ENCODE measurements at places on chromosomes 1 and 21.

GRCh38 chr1:28480308-28480707, 25.5 kb upstream of the RCC1 start:
- DNase-seq, result no peak

- DNase-seq, result no peak
Measured at GRCh38 chr1:62367005-62367557, 47.8 kb upstream of the KANK4 start.

DNA sequence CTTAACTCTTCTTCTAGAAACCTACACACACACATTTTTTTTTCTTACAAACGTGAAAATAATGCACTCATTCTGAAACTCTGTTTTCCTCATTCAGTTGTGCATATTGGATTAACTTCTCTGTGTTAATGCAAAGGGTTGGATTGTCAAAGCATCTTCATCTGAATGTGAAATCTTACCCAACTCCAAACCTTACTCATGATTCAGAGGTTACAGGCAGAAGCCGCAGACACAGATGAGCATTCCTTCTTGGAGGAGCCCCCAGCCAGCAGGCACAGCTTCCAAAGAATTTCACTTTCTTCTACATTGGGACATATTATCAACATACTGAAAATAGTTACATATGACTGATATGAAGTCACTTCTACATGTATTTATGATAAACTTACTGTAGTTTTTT, 15.7 kb downstream of the PATJ start:
- no peak for DNase-seq

DNA sequence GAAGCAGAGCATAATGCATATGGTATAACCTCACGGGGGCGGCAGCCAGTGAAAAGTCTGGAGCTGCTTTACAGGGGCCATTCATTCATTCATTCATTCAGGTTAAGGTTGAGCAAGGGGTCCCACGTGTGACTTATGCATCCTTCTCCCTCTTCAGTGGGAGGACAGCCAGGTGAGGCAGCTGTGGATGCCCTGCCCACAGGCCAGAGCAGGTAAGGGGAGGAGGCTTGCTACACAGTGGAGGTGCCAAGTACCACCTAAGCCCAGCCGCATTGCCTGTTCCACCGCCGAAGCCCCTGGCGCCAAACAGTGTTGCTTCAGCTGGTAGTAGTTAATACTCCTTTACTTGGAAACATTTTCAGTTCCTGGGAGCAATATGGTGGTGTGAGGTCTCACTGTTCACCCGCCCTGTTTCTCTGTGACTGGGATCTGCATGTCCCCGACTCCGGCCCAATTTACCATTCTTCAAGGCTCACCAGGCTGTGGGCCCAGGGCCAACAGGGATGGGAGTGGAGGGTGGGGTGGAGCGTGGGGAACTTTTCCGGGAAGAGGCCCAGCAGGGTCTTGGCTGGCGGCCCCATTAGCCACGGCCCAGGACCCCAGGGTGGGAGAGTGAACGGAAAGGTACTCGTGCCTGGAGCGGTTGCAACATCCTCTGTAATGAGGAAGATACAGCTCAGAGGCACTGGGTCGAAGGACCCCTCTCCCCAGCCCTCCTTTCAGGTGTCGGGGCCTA, 722 bp upstream of the PODN start:
- DNase-seq, result peak; percentile 68

GRCh38 chr1:6794164-6794563, 8.9 kb downstream of the CAMTA1 start:
- no peak for DNase-seq

GRCh38 chr1:107529511-107530149, 388.8 kb downstream of the NTNG1 start:
- no peak for DNase-seq

DNA sequence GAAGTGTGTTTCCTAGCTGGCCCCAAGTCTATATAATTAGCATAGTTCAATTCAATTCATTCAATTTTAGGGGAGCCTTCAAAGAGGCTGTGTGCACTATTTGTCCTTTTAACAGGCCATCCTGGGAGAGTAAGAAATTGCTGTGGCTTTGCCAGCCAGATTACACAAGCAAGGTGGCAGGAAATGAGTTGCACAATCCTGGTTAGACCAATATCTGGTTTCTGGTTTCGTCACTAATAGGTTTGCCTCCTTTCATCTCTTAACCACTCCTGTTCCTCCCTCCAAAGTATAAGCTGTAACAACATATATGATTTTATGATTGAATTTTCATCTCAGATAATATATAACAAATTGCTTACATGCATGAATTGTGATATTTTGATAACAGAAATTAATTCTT, 84.1 kb upstream of the NEGR1 start:
- no peak for DNase-seq

- no peak for DNase-seq
Measured at GRCh38 chr21:38392661-38393060, 105.6 kb downstream of the ERG start.

- no peak for DNase-seq
Measured at GRCh38 chr1:214005708-214006107, 17.9 kb downstream of the PROX1 start.

- no peak for DNase-seq
Measured at GRCh38 chr1:243261390-243261789, 5.5 kb downstream of the SDCCAG8 start.

- no peak for DNase-seq
Measured at GRCh38 chr21:37566790-37567615, 200.4 kb downstream of the DYRK1A start.

DNA sequence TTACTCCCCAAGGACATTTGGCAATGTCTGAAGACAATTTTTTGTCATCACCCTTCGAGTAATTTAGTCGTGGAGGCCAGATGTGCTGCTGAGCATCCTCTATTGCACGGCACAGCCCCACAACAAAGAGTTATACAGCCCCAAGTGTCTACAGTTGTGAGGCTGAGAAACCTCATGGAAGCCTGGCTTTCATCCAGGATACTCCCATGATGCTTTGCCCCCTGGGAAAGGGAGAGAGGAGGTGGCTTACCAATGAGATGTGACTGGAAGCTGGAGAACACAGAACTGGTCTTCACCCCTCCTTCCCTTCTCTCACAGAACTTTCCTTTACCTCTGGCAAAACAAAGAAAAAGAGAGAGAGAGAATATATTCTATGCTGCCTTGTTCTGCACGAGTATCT, 150.9 kb upstream of the VAMP3 start:
- peak; percentile 3 for DNase-seq

DNA sequence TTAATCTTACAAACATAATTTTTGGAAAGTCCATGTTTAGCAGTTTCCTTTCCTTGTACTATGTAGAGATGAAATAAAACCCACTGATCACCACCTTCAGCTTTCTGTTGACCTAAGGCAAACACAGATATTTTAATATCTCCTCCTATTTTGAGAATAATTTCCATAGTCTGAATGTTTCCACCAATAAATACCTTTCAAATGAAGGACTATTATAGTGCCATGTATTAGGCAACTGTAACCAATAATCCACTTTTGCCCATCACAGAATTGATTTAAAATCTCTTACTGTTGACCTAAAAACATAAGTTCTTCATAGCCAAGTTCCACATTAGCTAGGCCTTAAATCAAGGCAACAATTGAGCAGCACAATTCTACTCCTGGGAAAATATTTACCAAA, 1.8 kb downstream of the CDC42BPA start:
- DNase-seq, result no peak

GRCh38 chr1:186207391-186208085, 167.5 kb downstream of the TPR start:
- DNase-seq, result no peak

GRCh38 chr1:94303005-94303404, 65.6 kb upstream of the ARHGAP29 start:
- no peak for DNase-seq

DNA sequence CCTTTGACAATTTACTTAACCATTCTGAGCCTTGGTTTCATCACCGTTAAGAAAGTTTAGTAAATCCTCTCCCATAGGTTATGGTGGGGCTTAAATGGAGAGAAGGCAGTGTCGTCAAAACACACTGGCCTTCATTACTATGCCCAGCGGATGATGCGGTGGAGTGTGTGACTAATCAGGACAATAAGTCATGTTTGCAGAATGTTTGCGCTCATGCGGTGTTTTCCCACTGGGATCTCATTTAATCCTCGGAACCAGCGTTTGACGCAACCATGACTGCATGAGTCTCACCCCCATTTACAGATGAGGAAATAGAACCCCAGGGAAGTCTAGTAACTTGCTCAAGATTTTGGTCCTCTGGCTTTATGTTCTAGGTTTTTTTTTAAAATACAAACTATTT, 17.5 kb downstream of the SLC26A9 start:
- no peak for DNase-seq

- DNase-seq, result no peak
Measured at GRCh38 chr1:98903261-98903660, 101.4 kb downstream of the PLPPR5 start.

GRCh38 chr1:203673550-203674411, 47.1 kb downstream of the ATP2B4 start:
- DNase-seq, result peak; percentile 80

GRCh38 chr1:161511018-161511755, 5.9 kb downstream of the FCGR2A start:
- DNase-seq, result no peak
